ENCODE measurements at places on chromosomes 7 and 10.
A peak's percentile ranks its signal among the peaks of the same experiment; 100 is the strongest.

DNA sequence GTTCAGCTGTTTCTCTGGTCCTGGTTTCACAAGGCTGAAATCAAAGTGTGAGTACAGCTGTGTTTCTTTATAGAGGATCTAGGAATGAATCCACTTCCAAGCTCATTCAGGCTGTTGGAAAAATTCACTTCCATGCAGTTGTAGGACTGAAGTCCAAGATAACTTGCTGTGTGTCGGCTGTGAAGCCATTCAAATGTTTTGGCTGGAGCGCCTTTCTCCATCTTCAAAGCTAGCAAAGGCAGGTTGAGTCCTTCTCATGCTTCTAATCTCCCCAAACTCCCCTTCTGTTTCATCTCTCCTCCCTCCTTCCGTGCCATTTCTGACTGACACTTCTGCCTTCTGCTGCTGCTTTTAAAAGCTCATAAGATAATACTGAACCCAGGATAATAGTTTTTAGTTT is 1195.4 kb upstream of the LRRN3 start:
- no peak for DNase-seq

GRCh38 chr10:102492983-102493382 is 9.5 kb downstream of the ACTR1A start:
- DNase-seq, result no peak

- no peak for DNase-seq
Observed at GRCh38 chr10:18658271-18659124, 733 bp upstream of the ARL5B start.

DNA sequence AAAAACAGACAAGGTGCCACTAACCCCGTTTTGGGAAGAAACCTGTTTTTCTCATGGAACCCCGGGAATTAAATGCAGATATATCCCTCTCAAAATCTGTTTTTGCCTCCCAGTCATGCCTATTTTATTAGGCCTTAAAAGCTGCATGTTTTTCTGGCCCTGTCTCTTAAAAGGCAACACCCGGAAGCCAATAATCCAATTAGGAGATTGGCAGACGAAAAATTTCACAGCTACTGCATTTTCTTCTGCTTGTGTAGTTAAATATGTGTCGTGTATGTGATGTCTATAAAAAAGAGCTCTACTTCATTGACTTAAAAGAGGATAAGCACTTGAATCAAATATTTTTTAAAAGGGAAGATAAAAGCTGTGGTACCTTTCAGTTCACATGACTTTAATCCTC is 31.9 kb upstream of the OPTN start:
- no peak for DNase-seq

DNA sequence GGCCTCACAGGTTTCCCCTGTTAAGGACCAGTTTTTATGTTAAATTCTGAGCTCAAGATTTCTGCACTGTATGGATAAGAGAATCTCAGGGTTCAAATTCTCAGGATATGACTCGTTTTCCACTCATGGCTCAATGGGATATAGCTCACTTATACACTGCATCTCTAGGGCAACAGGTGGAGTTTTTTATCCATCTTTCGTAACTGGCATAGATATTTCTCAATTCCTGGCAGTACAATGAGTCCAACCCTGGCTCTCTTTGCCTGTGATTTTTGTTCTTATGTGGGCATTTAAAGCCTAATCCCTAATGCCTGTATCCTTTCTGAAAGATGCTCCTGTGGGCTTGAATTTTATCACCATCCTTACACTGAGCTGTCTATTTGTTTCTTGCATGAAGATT is 7.6 kb downstream of the CCDC172 start:
- DNase-seq, result no peak

DNA sequence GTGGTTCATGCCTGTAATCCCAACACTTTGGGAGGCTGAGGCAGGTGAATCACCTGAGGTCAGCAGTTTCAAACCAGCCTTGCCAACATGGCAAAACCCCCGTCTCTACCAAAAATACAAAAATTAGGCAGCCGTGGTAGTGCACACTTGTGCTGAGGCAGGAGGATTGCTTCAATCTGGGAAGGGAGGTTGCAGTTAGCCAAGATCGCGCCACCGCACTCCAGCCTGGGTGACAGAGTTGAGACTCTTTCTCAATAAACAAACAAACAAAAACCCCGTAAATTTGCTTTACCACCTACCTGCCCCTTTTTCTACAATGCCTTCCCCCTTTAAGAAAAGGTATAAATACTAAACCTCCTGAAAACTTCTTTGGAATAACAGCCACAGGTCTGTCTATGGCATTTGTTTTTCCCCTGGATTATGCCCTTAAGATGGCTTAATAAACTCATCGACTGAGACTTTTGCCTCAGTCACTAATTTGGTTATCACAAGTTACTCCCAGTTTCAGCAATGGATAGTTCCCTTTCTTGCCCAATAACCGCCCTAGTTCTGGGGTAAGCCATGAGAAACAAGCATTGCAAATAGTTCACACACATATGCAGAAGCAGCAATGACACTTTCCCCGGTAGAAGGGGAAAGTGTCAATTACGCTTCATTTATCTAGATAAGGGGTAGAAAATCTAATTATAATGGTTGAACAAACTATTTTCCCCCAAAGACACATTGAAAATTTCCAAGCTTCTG is 52.8 kb upstream of the SVIL start:
- DNase-seq, result no peak

GRCh38 chr7:4861673-4862072 is at the start of gene PAPOLB:
PAPOLB (minus strand) TSS chr7:4862030; CDS start chr7:4861810, 220 bp downstream.
- DNase-seq, result no peak

GRCh38 chr7:126715076-126715475 is 537.7 kb downstream of the GRM8 start:
- DNase-seq, result no peak

DNA sequence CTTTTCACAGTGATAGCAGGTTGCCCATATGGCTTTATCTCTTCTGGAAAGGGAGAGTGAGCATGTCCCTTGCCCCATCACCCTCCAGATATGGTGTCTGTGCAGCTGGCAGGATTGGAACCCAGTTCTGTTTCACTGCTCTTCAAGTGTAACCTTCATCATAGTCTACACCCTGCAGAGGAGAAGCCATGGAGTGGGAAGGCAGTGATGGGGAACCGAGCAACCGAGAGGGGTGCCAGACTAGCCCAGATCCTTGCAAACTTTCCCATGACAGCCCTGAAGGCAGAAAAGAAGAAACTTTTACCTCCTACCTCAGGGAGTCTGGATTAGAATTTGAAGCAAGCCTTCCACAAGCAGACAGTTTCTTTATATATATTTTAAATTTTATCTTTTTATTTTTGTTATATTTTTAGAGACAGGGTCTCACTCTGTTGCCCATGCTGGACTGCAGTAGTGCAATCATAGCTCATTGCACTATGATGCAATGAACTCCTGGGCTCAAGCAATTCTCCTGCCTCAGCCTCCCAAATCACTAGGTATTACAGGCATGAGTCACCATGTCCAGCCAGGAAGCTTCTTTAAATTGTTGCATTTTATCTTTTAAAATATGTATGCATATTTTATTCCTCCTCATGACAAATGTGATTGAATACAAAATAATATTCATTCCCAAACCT is 133.3 kb downstream of the KCNMA1 start:
- no peak for DNase-seq

DNA sequence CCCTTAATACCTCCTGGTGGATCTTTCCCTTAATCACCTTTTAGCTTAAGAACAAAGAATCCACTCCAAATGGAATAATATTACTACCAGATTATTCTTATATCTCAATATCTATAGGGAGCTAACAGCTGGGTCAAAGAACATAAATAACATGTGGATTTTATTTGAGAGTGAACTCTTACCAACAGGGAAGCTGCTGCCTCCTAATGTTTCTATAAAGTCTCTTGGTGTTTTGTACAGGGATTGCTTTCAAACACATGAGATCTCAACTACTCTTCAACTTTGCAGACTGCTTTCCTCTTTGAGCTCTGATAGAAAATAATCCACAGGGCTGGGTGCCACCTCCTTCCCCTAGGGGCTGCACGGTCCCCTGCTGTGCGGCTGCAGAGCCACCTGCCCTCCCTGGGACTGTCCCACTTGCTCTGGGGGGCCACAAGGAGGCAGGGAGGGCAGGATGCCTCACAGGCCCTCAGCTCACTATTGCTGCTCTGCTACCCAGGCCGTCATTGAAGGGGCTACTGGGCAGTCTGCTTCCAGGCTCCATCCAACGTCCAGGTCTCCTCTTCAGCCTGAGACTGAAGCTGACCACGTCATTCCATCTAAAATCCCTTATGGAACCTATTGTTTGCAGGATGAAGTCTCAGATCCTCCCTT is 191.2 kb downstream of the CXCL12 start:
- DNase-seq, result no peak

- no peak for DNase-seq
Observed at GRCh38 chr7:7565018-7565680, 1.5 kb upstream of the MIOS start.

- no peak for DNase-seq
Observed at GRCh38 chr10:59143544-59143943, 32.9 kb upstream of the PHYHIPL start.

- peak; percentile 26 for DNase-seq
Observed at GRCh38 chr7:120272701-120273475, at the start of gene KCND2. KCND2 (plus strand) TSS chr7:120273175.

GRCh38 chr10:34018129-34018528 is 683.7 kb upstream of the NRP1 start:
- no peak for DNase-seq

- no peak for DNase-seq
Observed at GRCh38 chr10:33833566-33833965, 499.1 kb upstream of the NRP1 start.

- no peak for DNase-seq
Observed at GRCh38 chr7:92939666-92940360, 103.4 kb upstream of the CDK6 start.

DNA sequence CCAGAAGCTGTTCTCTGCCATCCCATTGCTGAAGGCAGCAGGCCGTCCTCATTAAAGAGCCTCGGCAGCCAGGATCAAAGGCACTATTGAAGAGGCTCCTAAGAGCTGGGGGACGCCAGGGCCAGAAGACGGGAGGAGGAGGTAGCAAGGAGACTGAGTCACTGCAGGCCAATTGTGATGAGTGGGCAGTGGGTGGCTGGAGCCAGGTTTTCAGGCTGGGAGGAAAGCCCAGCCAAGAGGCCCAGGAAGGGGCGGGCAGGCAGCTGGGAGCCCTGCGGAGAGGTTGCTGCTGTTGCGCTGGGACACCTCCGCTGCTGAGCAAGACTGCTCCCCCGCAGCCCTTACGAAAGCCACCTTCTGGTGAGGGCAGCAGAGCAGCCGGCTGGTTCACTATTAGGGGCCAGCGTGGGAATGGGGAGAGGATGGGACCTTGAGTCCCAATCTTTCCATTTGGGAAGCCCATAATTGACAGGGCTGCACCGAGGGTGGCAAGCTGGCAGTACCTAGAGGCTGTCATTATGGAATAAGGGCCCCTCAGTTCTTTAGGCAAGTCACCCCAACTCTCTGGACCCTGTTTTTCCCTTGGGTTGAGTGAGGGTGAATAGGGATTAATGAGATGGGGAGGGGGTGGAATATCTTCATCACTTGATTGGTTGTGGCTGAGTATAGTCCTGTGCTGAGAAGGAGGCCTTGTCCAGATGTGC is 48.4 kb downstream of the UNC5B start:
- no peak for DNase-seq

GRCh38 chr7:156907656-156908055 is 14.7 kb upstream of the LMBR1 start:
- no peak for DNase-seq

GRCh38 chr7:127885843-127886242 is 145.4 kb downstream of the LRRC4 start:
- DNase-seq, result no peak
